ENCODE measurements at places on chromosomes 2 and 18.

DNA sequence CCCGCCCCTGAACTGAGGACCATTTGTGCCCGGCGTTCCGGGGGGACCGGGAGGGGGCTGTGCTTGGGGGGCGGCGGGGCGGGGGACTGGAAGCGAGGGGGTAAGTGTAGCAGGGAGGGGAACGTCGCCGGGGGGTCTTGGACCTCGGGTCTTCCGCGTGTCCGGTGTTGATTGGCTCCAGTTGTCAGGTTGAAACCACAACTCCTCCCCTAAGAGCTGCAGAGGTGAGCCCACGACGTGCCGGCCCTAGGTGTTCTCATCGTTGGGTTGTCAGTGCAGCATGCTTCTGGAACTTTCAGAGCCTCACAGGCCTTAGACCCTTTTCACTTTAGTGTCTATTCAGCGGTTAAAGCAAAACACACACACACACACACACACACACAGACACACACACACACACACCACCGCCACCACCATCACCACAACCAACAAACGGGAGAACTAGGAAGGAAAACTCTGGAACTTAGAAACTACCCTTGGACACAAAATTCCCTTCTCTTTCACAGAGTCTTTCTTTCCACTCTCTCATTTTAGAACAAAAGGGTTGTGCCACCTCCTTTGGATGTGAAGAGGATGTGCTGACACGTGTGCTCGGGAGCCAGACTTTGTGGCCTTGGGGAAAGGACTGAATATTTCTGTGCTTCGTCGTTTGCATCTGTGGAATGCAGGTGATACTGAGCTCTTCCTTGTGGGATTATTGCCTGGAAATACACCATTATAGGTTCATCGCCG is 6.7 kb upstream of the DLX2 start:
- DNase-seq: peak; percentile 57

GRCh38 chr2:98822301-98823164 is 91.6 kb upstream of the MGAT4A start:
- peak; percentile 80 for DNase-seq

DNA sequence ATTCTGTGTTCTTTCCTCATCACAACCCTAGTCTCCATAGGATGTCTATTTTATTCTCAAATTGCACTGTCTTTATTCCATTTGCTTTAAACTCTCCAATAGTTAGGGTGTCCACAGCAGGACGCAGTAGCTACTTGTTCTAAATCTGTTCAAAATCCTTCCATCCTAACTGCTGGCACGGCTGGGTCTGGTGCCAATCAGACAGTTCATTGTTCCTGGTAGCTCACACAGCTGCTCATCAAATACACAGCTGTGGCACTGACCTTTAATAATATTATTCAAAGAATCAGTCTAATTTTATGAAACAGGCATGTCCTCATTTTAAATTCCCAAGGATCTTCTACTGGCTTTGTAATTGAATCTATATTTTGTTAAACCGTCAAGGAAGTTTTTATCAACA is 59.7 kb upstream of the TMEFF2 start:
- DNase-seq: no peak

- no peak for DNase-seq
Measured at GRCh38 chr2:164134336-164134735, 398.5 kb upstream of the FIGN start.

DNA sequence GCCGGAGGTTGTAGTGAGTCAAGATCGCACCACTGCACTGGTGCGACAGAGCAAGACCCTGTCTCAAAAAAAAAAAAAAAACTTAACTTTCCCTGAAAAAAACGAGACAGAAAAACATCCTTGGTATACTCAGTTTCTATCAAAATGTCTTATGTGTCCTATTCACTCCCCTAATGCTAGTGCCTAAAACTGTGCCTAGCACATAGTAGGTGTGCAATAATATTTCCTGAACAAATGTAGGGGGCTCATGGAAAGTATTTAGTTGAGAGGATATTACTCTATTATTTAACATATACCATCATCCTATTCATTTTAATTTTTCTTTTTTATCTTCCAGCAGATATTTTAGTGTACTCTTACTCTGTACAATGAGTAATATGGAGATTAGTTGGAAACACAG is 103.7 kb upstream of the CYP20A1 start:
- no peak for DNase-seq

DNA sequence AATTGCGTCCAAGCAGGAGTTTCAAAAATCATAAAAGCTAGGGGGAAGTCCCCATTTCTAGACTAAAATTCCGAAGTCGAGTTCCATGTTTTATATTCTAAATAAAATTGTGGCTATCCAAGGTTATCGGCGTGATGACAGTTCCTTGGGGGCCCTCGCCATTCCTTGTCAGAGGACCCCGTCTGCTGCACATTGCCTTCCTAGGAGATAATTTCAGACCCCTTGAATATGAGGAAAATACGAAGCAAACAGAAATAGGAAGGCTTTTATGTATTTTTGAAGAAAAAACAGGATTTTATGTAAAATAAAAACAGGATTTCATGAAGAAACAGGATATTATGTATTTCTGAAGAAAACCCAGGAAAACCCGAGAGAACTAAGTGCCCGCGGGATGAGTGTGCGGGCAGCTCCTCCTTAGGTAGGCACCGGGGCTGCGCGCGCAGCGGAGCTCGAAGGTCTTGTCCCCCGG is 465 bp upstream of the PLEKHA3 start:
- DNase-seq: no peak

- no peak for DNase-seq
Measured at GRCh38 chr18:60471652-60472051, 99.1 kb upstream of the MC4R start.

DNA sequence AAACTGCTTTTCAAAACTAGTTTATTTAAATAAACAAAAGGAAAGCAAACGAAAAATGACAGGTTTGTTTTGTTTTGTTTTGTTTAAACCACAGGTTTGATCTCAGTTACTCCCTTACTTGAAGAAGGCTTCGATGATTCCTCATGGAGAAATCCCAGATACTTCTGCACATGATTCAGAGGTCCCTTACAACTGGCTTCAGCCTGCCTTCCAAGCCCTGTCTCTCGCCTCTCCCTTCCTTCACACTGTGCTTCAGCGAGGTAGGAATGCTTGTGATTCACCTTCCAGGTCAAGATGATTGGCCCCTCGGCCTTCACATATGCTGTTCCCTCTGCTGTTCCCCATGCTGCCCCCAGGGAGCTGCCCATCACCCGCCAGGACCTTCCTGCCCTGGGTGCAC is 104.1 kb upstream of the ITGA6 start:
- DNase-seq: no peak

GRCh38 chr2:14524041-14524802 is 108.3 kb upstream of the LRATD1 start:
- DNase-seq: no peak

DNA sequence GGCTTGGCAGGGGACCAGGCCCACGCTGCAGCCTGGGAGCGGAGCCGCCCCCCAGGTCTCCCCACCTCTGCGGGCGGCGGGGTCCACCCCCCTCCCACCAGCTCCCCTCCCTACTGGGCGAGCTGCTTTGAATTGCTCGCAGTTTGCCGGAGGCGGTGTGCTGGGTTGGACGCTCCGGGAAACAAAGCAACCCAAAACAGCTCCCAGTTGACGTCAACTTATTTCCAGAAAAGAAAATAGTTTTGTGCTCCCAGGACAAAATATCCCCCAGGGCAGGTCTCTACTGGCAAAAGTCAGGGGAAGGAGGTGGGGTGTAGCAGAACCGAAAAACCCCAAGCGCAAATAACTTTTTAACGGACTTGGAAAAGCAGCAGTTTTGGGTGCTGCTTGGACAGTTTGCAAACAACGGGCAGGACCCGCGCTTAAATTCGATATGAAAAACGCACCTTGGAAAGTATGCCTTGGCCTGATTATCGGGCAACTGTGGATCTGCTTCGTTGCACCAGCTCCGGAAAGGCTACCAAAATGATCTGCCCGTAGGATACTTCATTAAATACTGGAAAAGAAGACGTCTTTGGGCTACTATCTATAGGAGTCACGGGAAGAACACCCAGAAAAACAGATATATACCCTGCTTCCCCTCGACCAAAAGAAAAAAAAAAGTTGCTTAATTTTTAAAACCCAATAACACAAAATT is 2.8 kb upstream of the KCTD1 start:
- peak; percentile 61 for DNase-seq

DNA sequence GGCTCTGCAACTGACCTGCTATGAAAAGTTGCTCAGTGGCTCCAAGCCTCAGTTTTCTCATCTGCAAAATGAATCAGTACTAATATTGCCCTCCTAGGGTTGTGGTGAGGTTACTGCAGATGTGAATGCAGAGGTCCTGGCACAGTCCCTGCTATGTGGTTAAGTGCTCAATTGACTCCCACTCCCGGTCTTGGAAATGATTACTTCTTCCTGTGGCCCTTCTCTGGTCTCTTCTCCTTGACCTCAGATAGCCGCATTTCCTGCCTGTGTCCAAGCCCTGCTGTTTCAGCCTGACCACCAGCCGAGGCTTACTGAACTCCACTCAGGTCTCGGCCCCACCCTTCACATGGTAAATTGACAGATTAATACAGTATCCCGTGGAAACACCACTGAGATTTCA is 26.3 kb downstream of the CNGA3 start:
- DNase-seq: no peak

DNA sequence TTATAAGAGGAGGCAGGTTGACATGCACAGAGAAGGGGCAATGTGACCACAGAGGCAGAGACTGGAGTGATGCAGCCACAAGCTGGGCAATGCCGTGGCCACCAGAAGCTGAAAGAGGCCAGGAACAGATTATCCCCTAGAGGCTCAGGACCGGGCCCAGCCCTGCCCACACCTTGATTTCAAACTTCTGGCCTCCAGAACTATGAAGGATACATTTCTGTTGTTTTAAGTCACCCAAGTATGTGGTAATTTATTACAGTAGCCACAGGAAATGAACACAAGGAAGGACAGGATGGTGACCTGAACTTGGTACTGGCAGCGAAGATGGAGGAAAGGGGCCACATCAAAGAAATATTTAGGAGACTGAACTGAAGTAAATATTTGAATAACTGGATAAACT is 66.8 kb upstream of the RIOK3 start:
- no peak for DNase-seq

DNA sequence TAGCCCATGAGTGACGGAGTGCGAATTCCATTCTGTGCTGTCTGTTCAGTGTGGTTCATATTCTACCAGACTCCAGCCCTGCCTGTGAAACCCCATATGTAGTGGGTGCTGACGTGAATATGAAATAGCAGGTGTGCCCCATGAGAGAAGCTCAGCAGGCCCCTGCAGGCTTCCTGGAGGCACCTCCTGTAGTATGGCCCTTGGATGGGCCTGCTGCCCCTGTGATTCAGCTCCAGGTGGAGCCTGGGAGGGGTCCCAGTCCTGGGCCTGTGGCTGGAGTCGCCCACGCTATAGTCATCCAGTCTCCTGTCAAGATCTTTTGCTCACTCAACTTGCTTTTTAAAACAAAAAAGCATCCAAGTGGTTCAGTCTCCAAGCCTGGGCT is 125.5 kb downstream of the GLI2 start:
- DNase-seq: no peak

- no peak for DNase-seq
Measured at GRCh38 chr2:64065516-64065915, 46.3 kb upstream of the VPS54 start.

DNA sequence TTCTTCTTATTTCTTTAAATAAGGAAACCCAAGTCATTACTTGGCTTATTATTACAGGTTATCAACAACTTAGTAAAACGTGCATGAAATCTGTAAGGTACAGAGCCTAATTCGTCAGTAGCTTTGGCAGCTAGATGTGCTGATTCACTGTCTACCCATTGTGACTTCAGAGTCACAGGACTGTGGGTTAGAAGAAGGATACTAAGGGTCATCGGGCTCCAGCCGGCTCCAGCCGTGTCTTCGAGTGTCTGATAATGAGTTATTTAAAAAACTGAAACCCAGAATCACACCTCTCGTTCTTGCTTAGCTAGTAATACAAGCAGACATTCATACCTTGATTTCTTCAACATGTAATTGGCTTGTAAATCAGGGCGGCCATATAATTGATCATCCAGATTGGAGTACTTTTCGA is 170.5 kb downstream of the FMNL2 start:
- DNase-seq: no peak

DNA sequence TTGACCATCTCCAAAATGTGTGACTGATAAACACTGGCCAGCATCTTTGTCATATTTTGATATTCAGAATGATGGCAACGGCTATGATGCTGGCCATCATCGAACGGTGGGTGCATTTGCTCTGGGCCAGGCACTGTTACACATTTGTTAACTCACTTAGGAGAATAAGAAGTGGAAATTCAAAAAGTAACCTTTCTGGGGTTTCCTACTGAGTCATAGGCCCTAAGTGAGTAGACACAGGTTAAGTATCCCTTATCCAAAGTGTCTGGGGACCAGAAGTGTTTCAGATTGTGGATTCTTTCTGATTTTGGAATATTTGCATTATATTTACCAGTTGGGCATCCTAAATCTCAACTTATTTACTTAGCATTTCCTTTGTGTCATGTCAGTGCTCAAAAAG is 64.7 kb upstream of the TMEM87B start:
- no peak for DNase-seq

DNA sequence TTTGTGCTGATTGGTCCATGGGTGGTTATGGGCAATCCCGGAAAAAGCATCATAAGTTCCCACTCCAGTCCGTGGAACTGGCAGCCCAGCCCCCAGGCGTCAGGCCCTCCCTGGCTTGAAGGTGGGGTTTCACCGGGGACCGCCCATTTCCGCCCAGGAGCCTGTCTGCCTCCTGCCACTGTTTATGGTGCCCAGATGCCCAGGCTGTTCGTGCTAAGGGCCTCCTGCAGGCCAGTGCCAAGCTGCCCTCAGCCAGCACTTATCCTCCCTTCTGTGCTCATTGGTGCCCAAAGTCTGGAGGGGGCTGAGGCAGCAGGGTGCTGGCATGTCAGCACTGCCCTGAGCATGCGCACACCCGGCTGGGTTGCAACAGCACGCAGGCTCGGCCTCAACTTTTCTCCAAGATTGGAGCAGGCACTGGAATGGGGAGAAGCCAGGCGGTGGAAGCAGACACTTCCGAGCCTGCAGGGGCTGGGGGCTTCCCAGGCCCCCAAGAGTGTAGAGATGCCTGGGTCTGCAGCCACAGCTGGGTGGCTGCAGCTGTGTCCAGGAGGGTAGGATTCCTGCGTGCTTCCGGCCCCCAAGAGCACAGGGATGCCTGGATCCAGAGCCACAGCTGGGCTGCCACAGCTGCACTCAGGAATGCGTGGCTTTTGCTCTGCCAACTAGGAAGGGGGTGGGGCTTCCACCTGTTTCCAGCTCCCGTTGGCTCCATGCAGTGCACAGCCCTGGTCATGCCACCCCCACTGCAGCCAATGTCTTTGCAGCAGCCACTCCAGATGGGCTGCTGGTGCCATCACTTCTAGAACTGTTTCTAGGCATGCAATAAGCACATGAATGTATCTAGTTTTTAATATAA is 74.0 kb downstream of the AGPS start:
- peak; percentile 15 for DNase-seq

- DNase-seq: peak; percentile 43
Measured at GRCh38 chr2:209773377-209773776, 1.7 kb downstream of the UNC80 start.
